CD4-positive, alpha-beta T cell treated with Interleukin-4 for 1 hour (primary cell): ENCODE measurements at places on chromosomes 3 and 15.

DNA sequence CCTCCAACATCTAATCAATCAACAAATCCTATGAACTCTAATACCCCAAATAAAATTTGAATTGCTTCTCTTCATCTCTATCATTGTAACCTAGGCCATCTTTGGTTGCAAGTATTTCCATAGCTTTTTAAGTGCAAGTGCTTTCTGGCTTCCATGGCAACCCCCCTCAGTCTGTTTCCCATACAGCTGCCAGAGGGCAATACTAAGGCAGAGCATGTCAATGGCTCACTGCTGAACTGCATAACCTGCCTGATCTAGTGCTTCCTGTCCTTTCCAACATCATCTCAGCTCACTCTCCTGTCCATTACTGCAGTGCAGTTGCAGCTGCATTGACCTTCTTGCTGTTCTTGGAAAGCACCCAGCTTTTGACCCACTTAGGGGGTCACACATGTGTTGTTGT, 198.4 kb downstream of the WNT5A start:
- no peak for DNase-seq

DNA sequence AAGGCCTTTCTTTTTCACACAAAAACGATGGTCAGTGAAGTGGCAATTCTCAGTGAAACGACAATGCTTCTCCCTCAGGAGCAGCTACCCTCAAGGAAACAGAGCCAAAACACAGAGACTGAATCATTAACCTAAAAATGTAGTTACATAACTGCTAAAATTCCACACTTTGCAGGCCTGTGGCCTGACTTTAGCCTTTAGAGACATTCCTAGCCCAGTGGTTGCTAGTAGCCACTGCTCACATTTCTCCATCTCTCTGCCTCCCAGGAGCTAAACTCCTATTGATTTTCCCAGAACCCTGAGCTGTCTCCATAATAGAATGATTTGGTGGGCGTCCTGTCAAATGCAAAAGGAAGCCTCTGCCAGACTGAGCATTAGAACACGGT, 630.1 kb upstream of the KCNMB2 start:
- no peak for DNase-seq

DNA sequence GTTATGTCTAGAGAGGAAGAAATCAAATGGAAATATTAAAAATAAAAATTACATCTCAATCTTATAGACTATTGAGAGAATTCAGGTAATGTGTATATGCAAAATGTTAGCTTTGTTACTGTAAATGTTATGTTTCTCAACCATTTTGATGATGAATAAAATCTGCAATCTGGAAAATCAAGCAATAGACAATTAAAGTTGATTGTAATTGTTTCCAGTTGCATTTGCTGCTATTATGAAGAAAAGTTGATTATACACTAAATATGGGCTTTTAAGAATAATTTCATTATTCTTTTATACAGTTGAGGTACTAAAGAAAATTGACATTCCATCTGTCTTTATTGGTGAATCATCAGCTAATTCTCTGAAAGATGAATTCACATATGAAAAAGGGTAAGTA, 68.9 kb downstream of the PFN2 start:
- DNase-seq: no peak

GRCh38 chr3:184455991-184456390, 76.1 kb downstream of the CHRD start:
- no peak for DNase-seq

- DNase-seq: no peak
Observed at GRCh38 chr3:158573714-158574113, 2.7 kb downstream of the MLF1 start.

GRCh38 chr3:58034738-58035523, 26.7 kb downstream of the FLNB start:
- peak; percentile 71 for DNase-seq

GRCh38 chr15:70426096-70426821, 328.5 kb upstream of the TLE3 start:
- no peak for DNase-seq

DNA sequence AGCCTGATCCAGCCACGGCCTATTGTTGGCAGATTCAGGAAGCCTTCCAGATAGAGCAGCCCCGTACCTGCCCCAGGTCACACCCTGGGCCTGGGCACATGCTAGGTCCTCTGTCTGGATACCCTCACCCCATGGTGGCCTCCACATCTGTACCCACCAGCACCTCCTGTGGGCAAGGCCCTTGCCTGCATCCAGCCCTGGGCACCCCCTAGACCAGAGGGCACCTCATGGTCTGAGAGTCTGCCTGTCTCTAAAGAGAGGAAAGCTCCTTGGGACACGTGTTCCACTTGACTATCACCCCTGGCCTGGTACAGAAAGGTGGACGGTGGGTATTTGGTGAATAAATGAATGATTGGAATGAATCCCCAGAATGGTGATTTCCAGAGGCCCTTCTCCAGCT, 8.9 kb upstream of the COMMD4 start:
- no peak for DNase-seq

GRCh38 chr15:52180196-52180835, 10.9 kb downstream of the GNB5 start:
- peak; percentile 73 for DNase-seq

GRCh38 chr3:64160000-64160695, 65.1 kb downstream of the PRICKLE2 start:
- no peak for DNase-seq

DNA sequence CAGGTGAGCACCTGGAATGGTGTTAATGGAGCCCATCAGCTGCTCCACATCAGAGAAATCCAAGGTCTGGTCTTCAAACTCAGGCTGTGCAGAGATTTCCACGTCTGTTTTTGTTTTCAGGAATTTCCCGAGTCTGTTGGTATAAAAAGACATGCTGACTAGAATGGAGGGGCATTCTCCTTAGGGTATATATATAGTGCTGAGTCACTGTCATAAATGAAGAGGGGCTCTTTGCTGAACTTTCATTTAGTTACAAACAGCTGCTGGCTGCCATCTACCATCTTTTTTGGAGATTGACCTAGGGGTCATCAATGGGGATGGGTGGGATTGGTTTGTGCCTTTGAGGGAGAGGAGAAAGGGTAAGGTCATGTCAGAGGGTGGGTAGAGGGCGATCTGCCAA, 27.1 kb downstream of the FSD2 start:
- DNase-seq: no peak

DNA sequence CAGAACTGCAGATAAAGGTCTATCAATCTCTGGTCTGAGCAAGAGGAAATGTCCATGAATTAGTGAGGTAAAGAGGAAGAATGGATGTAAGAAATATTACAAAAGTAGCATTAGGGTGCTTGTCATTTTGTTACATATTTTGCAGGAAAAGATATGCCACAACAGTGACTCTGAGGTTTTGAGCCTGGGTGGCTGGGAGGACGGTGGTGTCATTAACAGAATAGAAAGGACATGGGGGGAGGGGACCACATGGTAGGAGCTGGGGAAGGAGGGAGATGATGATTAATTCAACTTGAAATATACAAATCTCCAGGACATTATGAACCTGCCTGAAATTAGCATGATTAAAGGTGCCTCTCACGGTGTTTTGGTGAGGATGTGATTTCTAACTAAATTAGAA, 245.5 kb upstream of the MDFIC2 start:
- DNase-seq: no peak

- no peak for DNase-seq
Observed at GRCh38 chr15:63439536-63440264, 58.1 kb upstream of the CA12 start.

- DNase-seq: peak; percentile 82
Observed at GRCh38 chr3:187714404-187714979, 12.1 kb upstream of the RTP2 start.

DNA sequence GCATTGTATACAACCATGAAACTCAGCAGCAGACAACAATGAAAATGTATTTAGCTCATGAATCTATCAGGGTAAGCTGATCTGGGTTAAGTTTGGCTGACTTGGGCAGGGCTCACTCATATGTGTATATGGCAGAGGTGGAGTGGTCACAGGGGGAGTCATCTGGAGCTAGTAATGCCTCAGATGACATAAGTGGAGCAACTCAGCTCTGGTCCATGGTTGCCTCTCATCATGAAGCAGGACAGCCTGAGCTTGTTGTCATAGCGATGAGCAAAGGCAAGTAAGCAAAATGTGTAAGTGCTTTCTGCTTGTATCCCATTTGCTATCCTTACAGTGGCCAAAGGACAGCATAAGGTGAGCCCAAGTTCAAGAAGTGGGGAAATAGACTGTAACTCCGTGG, 64.5 kb downstream of the ALCAM start:
- no peak for DNase-seq

- no peak for DNase-seq
Observed at GRCh38 chr15:81843226-81843625, 202.6 kb downstream of the MEX3B start.

DNA sequence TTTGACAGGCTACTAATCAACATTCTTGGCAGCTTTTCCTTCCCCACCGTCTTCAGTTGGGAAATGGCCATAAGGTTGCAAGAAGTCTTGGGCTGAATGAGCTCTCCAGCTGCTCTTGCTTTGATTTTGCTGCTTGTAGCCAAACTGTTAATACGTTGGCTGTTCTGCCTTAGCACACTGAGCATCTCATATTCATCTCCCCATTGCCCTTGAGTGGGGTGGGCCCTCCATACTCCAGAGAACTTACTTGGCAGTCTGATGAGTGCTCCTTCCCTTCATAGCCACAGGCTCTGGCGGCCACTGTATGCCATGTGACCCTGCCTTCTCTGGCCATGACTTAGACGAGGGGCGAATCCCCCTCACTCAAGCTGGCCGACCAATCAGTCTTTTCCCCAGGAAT, 25.8 kb upstream of the PAQR5 start:
- DNase-seq: no peak

DNA sequence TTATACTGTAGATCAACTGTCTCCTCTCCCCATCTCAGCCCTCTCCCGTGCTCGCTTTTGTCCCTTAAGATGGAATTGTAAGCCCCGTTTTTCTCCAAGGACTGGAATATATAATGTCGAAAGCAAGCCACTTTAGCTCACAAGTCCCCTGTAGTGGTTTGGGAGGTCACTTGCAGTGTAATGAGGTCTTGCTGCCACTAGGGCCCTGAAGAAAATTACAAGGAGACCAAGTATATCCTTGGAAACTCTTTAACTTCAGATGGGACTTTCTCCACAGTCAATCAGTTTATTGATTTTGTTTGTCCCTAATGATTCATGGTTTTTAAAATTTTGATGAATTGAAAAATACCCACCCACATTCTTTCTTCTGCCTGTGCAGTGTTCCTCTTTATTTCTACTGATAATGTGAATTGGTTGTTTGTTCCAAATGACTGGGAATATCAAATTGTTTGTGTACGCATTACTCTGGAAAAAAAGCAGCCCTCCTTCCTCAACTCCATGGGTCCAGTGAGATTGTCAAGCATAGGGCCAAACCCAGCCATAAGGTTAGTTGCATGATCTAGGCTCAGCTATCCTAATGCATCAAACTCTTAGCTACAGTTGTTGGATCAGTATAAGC, 294.8 kb downstream of the MCTP2 start:
- DNase-seq: no peak

DNA sequence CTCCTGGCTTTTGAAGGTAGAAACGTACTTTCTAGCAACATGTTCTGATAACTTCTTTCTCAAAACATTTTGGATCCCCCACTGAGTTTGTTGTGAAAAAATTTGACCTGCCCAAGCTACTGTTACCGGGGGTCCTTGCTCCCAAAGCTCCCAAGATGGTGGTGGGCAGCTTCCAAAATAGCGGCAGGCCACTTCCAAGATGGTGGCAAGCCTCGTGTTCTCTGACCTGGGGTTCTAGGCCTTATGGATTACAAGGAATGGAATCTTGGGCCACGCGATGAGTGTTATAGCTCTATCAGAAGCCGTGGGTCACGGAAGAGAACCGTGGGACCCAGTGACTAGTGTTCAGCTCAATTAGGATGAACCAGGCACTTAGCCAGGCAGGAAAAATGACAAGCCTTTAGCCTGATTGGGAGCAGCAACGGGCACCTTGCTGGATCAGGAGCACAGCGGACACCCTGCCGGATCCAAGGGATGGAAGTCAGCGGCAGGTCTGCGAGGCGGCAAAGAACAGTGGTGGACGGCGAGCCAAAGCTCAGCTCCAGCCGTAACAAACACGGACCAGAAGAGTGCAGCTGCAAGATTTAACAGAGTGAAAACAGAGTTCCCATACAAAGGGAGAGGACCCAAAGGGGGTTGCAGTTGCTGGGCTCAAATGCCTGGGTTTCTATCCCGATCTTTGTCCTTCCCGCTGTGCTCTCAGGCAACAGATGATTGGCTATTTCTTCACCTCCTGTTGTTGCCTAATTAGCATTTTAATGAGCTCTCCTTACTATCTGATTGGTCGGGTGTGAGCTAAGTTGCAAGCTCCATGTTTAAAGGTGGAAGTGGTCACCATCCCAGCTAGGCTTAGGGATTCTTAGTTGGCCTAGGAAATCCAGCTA, 133.3 kb downstream of the WDR72 start:
- no peak for DNase-seq

DNA sequence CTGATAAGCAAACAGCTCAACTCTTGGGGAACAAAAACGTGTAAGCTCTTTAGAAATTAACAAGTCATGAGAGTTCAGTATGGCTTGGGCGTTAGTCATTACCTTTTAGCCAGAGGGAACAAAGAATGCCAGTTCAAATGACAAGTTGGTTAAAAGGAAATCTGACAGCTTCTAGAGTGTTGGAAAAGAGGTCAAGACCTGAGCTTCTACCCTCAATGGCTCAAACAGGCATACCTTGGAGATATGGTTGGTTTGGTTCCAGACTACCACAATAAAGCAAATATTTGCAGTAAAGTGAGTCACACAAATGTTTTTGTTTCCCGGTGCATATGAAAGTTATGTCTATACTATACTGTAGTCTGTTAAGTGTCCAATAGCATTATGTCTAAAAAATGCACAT, 136.1 kb downstream of the CACNA1D start:
- no peak for DNase-seq
